ENCODE measurements at places on chromosomes 5 and 9.

DNA sequence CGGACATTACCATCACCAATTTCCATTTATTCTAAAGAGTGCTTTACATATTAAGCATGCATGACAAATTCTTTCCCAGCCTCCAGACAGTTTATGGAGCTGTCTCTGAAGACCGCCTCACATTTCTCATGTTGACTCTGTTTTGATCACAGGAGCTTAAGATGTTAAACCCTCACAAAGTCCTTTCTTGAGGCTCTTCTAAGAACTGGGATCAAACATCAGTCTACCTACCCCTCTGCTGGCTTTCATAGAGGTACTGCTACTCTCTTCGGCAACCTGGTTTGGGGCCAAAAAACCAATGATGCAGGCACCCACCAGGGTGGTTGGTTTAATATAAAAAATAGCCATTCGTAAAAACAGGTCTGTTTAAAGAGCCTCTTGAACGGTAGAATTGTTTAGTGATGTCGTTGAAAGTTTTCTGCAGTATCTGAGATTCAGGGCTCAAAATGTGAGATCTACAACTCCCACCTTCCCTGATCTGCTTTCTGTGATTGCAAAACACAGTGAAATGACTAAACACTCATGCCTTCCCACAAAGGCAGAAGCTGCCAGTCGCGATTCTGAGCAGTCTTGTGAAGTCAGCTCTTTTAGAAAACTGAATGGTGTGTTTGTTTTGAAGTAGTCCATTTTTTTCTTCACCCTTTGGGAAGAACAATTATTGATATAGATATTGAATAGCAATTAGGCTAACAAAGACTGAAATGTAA, 3.5 kb downstream of the RXFP3 start:
- no peak for DNase-seq

DNA sequence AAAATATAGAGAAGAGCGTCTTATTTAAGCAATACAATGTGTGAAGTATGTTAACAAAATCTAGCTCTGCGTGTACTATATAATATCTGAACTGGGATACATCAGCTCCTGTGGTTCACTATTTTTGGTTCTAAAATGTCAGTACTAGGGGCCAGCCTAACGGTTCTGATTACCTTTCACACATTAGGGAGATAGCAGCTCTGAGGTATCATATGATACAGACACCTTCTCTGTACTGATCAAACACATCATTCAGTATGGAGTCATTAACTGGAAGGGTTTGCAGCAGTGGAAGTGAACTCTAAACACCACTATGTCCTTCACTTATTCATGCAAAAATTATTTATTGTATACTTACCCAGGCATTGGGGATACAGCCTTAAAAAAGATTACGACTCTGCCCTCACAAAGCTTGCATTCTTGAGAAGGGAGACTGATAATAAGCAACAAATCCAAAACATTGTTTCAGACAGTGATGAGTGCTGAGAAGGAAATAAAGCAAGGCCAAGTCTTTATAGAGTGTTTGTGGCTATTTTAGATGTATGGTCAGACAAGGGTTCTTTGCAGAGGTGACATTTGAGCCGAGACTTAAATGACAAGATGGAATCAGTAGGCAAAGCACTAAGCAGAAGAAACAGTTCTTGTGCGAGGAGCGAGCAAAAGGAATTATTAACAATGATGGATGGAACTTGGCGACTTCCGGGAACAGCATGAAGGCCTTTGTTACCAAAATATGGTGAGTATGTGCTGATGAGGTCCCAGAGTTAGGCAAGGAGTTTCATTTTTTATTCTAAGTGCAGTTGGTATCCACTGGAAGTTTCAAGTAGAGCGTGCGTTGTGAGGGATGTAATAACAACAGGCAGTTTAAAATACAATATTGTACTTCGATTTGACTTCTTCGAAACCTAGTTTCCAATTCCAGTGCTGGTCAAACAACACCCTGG, 1.8 kb upstream of the LNPEP start:
- peak; percentile 23 for DNase-seq

DNA sequence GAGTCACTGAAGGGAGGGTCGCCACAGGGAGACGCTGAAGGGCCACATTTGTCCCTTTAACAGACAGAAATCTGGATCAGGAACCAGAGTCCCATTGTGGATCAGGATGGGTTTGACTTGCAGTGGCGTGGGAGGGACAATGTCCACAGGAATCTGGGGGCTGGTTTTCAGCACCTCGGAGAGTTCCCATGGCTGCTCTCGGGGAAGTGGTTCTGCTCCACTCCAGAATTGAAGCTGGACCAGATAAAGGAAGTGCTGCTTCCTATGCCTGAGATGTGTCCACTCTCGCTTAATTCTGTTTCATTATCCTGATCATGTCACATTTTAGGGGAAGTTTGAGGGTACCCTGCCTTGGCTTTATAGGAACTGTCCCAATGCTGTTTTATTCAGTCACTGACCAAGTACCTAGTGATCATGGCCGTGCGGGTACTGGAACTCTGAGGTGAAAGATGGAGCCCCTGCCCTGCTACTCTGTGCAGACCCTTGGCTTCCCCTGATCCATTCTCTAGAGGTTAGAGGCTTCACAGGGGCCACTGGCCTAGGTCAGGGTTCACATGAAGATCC, 28.7 kb downstream of the ENHO start:
- peak; percentile 78 for DNase-seq

- DNase-seq = peak; percentile 17
Measured at GRCh38 chr9:2602704-2603116, 18.9 kb upstream of the VLDLR start.

DNA sequence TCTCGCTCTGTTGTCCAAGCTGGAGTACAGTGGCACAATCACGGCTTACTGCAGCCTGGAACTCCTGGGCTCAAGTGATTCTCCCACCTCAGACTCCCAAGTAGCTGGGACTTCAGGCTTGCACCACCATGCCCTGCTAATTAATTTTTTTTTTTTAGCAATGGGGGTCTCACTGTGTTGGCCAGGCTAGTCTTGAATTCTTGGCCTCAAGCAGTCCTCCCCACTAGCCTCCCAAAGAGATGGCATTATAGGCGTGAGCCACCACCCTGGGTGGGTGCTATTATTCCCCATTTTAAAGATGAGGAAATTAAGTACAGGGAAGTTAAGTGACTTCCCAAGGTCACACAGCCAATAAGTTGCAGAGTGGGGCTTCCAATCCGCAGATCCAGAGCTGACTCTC, 1.7 kb downstream of the NNT start:
- DNase-seq = no peak

GRCh38 chr9:113393281-113393680, 7.8 kb downstream of the ALAD start:
- DNase-seq = no peak

DNA sequence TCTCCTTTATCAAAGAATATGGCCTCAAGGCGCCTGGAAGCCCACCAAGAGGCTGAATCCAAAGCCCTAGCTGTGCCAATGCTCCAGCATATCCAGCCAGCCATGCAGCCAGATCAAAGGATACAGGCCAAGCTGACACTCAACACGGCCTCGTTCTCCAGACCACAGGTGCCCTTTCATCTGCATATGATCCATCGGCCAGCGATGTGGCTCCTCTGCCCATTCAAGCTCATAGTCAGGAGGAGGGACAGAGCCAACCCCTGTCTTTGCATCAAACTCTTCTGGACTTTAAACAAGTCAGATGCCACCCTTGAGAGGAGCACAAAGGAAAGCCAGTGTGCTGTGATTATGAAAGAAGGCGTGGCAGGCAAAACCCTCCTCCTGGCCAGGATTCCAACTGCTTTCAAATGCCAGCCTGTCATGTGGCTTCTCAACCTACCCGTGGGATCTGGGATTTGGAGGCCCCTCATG, 42.5 kb downstream of the ADAM19 start:
- no peak for DNase-seq

DNA sequence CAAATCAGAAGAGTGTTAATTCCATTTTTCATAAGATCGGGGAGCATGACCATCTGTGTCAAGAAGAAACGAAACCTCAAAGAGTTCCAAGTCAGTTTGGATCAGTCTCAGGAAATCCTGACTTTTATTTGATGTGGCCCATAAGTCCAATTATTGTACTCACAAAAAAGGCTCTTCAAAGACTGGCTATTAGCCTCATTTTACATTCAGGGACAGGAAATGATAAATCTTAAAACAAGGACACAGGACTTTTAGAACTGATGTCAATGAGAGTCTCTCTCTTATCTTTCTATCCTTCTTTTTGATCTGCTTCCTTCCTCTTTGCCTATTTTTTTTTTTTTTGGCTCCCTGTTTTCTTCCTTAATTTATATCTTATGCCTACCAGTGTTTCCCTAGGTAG, 43.7 kb upstream of the SHOC1 start:
- DNase-seq = no peak

- peak; percentile 73 for DNase-seq
Measured at GRCh38 chr5:133612249-133612860, at the start of gene FSTL4. TSS of gene FSTL4 (minus strand) at chr5:133612541.

DNA sequence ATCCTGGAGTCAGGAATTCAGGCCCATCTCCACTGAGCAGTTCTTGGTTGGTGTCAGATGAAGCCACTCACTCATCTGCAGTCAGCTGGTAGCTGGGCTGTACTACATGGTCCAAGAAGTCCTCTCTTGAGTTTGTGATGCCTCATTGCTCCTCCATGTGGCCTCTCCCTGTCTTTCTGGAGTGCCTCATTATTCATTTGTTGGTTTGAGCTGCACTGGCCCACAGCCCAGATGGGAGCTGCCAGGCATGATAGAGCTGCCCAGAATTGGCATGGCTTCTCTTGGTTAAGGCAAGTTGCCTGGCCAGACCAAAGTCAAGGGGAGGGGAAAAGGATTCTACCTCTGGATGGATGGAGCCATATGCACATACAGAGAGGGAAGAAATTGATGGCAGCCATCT, 8.0 kb downstream of the PTCD2 start:
- DNase-seq = no peak

- no peak for DNase-seq
Measured at GRCh38 chr5:110108520-110108919, 418.8 kb downstream of the MAN2A1 start.

- DNase-seq = no peak
Measured at GRCh38 chr9:130379649-130379970, 65.2 kb upstream of the ASS1 start.

- DNase-seq = peak; percentile 35
Measured at GRCh38 chr9:36148311-36149051, 11.9 kb downstream of the GLIPR2 start.

GRCh38 chr5:73434461-73434860, 14.1 kb downstream of the FOXD1 start:
- no peak for DNase-seq

DNA sequence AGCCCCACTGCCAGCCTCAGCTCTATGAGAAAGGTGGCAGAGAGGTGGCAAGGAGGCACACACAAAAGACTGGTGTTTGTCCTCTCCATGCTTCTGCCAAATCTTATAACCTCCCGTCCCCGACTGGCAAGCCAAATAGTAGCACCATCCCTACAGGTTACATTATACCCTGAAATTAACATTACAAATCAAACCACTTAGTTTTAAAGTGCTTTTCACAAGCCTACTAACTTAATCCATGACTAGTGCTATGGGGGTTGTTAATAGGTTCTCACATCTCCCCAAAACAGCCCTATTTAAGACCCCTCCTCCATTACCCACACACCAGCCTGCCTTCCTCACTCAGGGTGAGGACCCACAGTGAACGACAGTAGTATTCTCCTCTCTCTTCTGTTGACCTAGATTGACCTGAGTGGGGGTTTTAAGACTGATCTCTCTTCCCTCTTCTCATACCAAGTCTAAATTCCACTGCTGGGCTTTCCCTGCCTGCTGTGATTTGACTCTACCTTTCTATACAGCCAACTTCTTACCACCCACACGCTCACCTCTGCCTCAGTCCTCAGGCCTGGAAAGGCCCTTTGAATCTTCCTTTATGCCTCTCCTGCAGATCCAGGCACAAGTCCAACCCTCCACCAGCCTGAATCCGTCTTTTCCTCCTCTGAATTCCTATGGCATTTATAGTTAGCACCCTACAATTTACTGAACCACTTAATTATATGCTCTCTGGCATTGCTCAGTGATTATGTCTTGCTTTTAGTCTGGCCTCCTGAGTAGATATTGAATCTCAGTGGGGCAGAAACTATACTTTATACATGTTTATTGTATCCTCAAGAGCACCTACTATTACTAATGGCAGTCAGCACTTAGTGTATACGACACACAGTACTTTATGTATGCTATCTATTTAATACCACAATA, 116.1 kb downstream of the TMEM174 start:
- DNase-seq = no peak

DNA sequence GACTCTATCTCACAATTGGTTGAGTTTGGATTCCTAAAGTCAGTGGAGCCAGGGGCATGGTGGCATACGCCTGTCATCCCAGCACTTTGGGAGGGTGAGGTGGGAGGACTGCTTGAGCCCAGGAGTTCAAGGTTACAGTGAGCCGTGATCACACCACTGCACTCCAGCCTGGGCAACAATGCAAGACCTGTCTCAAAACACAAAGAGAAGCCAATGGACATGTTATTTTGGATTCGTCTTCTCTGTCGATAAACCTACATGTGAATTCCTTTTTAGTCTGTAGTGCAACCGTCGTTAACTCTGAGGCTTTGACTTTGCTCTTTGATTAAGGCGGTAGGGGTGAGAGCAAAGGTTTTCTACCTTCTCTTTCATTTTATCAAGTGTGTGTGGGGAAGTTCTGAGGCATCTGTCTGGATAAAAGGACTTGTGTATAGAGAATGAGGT, 142.7 kb downstream of the KDM4C start:
- no peak for DNase-seq

DNA sequence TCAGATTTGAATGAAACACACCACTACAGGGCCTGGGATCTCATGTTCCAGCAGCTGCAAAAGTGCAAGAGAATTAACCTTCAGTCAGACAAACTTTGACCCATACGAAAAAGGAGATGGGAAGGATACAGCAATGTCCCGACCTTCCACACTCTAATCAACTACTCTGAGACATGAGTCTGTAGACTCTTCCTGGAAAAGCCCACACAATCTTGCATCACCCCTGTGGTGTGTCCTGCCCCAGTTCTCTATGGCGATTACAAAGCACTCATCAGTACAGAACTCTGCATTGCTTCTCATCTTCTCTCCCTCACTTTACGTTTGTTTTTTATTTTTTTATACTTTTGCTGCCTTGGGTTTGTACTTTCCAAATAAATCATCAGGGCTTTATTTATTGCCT, 241.0 kb upstream of the KIF2A start:
- no peak for DNase-seq

- DNase-seq = peak; percentile 34
Measured at GRCh38 chr9:22528485-22528884, 81.9 kb downstream of the DMRTA1 start.

DNA sequence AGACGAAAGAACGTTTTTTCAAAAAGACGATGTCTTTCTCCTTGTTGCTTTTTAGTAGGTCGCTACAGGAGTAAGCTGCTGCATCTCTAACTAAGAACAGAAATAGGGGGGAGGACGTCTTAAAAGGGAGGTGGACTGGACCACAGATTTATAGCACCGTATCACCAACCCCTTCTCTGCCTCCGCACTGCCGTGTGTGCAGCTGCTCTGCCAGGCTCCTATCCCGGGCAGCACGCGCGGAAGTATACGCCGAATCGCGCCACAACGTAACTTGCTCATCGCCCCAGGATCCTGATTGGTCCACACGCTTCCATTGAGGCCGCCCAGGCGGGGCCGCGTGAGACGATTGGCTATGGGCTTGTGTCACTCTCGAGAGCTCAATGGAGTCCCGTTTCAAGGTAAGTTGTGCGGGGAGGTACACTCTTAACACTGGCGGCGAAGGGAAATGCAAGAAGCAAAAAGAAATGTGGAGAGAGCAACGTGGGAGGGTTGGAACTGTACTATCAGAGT, at the start of gene ELAVL2:
TSS of gene ELAVL2 (minus strand) at position 121 of the 510 bp plus-strand sequence. CDS start 64,006 bp downstream, outside the sequence.
- DNase-seq = peak; percentile 99
